ENCODE measurements at places on chromosomes 12 and 14. TPM values are rescaled to one million over a fixed set of nuclear protein-coding genes. Genes with fewer than 3 reads are reported as not detected.
A peak's percentile ranks its signal among the peaks of the same experiment; 100 is the strongest.

- DNase-seq: peak; percentile 79
- peaks cover 38% of the 10 kb centered on the region for H3K36me3 ChIP-seq
- no peaks in the 10 kb centered on the region for H3K27me3 ChIP-seq
- H3K4me1 ChIP-seq: peaks cover 51% of the 10 kb centered on the region
- H3K4me3 ChIP-seq: peak overlapping the region; percentile 54
Observed at GRCh38 chr12:8038659-8039114, 6.2 kb downstream of the FOXJ2 start.

- no peak overlapping the region for H3K4me3 ChIP-seq
- peaks cover 16% of the 10 kb centered on the region for H3K27me3 ChIP-seq
- H3K36me3 ChIP-seq: no peaks in the 10 kb centered on the region
- H3K4me1 ChIP-seq: no peaks in the 10 kb centered on the region
Observed at GRCh38 chr14:96069421-96069820, 30.3 kb downstream of the C14orf132 start.

- no peak for DNase-seq
- no peaks in the 10 kb centered on the region for H3K36me3 ChIP-seq
Observed at GRCh38 chr14:22671622-22672021, 27.5 kb upstream of the OR6J1 start.

DNA sequence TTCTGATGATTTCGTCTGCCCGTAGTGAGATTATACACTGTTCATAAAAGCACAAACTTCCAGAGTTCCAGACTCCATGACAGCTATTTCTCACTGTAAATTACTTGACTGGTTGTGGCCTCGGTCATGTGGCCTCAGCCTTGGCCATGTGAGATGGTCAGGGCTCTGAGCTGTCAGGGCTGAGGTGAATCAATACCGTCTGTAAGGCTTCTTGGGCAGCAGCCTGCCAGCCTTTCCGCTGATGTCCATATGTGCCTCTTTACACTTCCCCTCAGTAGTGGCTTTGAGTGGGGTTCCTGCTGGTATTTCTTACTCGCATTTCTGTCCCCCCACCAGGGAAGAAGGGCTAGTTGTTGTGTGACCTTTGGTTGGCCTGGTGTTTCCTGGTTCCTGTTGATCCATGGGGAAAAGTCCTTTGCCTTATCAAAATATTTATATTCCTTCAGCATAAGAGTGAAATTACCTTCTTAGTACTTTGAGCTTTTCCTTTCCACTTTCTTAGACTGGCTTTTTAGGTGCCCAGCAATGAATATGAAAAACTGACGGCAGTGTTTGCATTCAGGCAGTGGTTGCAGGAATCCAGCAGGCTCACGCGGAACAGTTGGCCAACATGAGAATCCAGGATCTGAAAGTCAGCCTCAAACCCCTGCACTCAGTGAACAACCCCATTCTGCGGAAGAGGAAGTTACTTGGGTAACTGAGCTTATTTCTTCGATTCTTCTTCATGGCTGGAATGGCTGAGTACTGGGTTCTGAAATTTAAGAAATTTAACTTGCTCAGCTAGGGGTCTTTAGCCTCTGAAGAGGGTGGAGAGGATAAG is 46.1 kb downstream of the MAPKAPK5 start:
- no peak overlapping the region for H3K4me3 ChIP-seq
- DNase-seq: no peak
- no peak overlapping the region for H3K27ac ChIP-seq
- H3K36me3 ChIP-seq: peaks cover 73% of the 10 kb centered on the region
- H3K4me1 ChIP-seq: peaks cover 5% of the 10 kb centered on the region
- H3K27me3 ChIP-seq: no peaks in the 10 kb centered on the region

- peak; percentile 38 for DNase-seq
- no peaks in the 10 kb centered on the region for H3K4me1 ChIP-seq
- H3K27ac ChIP-seq: no peak overlapping the region
- no peaks in the 10 kb centered on the region for H3K27me3 ChIP-seq
Observed at GRCh38 chr12:102215992-102216691, 18.5 kb upstream of the PMCH start.

DNA sequence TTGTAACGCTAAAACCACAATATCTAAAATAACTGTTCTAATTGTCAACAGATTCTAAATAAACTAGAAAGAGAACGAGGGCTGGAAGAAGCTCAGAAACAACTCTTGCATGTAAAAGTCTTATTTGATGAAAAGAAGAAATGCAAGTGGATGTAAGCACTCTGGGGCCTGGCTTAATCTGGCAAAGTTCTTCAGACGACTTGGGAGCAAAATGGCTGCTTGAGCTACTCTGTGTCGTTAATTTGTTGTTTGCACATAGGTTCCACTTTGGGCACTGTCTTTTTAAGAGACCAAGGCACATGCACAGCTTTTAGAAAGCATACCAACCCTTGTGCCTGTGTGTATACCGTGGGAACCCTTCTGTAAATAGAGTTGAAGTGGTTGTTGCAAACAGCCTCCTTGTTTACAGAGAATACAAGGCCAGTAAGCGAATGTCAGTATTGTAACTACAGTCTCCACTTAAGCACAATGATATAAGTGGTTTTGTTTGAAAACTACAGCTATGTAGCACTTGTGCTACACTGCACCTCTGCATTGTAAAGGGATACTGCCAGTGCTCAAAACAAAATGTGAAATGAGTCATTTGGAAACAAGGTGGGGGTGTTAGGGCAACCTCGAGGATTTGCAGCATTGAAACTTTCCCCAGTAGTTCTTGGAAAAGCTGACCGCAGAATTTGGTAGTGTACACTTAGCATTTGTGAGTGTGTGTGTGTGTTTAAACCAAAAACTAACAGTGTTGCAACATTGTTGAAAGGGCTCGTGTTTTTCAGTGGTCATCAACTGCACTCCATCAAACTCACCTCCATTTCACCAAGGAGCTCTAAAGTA is 154.3 kb downstream of the CEP83 start:
- H3K4me3 ChIP-seq: no peak overlapping the region
- no peaks in the 10 kb centered on the region for H3K4me1 ChIP-seq
- H3K27ac ChIP-seq: no peak overlapping the region
- peaks cover 39% of the 10 kb centered on the region for H3K36me3 ChIP-seq

DNA sequence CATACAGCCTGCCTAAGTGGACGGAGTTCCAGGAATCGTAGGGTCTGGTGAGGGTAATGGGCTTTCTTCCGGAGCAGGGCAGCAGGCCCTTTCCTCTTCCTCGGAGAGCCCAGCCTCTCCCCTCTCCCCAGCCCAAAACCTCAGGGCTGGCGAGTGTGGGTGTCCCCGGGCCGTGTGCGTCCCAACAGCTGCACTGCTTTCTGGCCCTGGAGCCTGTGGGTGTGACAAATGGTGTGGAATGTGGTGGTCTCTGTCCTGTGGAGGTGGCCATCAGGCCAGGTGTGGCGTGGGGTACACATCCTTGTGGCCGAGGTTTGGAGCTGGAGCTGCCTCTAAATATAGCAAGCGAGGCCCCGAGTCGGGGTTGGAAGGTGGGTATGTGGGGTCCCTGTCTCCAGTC is 8.5 kb downstream of the ORAI1 start:
- peaks cover under 1% of the 10 kb centered on the region for H3K4me1 ChIP-seq
- peaks cover 5% of the 10 kb centered on the region for H3K36me3 ChIP-seq
- no peak overlapping the region for H3K4me3 ChIP-seq

DNA sequence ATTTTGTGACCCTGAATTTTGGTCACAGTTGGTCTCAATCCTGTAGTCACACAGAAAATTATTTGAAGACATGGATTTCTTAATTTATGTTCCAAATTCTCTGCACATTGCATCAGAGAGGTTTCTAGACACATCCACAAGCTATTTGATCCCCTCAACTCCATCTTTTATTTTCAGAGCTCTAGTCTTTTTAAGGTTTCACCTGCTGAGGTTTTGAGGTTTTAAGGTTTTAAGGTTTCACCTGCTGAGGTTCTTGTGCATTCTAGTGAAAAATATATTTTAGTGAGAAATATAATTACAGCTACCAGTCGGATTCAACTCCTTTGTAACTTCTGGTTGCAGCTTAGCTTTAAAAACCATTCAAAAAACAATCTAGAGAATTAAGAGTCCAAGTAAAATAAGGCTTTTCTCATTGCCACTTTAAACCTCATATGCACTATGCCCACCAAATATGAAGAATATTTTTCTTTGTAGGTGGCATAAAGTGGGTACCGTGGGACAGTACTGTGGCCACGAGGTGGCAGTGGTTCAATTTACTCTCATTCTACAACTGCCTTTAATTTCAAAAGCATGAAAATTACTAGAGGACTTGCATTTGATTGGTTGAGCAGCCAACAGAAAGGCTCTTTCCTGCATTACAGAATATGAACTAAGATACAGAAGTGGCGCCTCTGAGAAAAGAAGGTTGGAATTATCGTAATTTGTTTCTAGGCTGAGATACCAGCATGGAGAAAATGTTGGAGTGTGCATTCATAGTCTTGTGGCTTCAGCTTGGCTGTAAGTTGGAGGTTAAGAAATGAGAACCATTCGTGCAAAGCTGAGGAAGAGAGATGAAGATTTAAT is 366.5 kb upstream of the OR4E1 start:
- H3K4me1 ChIP-seq: no peaks in the 10 kb centered on the region
- no peak overlapping the region for H3K27ac ChIP-seq
- peak; percentile 27 for DNase-seq
- no peak overlapping the region for H3K4me3 ChIP-seq
- H3K27me3 ChIP-seq: peaks cover 88% of the 10 kb centered on the region

GRCh38 chr12:70663838-70664237 is 26.6 kb upstream of the PTPRB start:
- no peaks in the 10 kb centered on the region for H3K36me3 ChIP-seq
- no peak for DNase-seq
- H3K4me3 ChIP-seq: no peak overlapping the region
- H3K27me3 ChIP-seq: no peaks in the 10 kb centered on the region

DNA sequence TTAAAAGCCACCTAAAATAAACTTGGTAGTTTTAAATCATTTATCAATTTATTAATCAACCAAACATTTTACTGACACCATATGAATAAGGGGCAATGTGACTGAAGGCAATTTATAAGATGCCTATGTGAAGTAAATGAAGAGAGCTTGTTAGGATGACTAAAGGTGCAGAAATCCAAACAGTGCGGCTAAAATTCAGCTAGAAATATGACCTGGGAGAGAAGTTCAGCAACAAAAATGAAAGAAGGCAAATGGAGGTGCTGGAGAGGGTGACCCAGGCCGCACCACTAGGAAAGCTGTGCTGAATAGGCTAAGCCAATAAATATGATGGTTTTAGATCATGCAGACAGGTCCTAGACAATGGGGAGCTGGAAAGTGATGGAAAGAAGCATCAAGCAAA is 403.7 kb downstream of the BTG1 start:
- no peak overlapping the region for H3K27ac ChIP-seq
- H3K36me3 ChIP-seq: no peaks in the 10 kb centered on the region
- no peaks in the 10 kb centered on the region for H3K4me1 ChIP-seq
- no peak for DNase-seq

DNA sequence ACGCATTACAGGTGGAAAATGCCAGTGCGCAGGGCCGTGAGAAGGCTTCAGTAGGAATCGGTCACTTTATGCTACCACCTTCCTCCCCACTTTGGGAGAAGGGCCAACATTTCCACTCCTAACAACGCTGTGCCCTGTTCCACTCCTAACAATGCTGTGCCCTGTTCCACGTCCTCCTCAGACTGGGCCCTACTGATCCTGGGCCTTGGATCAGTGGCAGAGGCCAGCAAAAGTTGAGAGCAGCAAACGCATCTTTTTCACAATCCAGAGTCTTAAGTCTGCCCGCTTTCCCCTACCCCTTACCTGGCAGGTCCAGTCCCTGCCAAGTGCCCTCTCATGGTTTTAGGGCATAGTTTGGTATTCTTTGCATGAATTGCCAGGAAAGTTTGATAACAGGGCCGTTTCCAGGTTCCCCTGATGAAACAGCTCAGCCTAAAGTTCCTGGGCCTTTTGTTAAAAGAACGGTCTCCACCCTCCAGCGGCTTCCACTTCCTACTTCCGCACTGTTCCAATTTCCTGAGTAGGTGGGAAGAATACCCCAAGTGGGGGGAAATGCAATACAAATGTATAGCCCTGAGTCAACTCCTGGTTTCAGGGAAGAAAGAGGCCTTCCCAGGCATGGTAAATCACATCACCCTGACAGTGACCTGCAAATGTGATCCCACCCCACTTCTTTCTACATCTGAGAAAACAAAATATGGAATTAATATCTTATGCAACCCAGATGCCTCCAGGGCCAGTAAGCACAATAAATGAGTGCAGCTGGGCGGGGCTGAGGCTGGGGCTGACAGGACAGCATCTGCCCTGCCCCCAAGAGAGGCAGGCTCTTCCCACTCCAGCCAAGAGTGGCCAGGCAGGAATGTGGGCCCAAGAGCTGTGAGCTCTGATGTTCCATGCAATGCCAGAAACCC is 15.0 kb downstream of the KCTD10 start:
- H3K4me1 ChIP-seq: peaks cover 52% of the 10 kb centered on the region
- H3K4me3 ChIP-seq: peak overlapping the region; percentile 41
- H3K36me3 ChIP-seq: peaks cover 59% of the 10 kb centered on the region
- DNase-seq: peak; percentile 94
- H3K27ac ChIP-seq: peak overlapping the region; percentile 97
- no peaks in the 10 kb centered on the region for H3K27me3 ChIP-seq

The DAZAP2 gene
- 93.2 TPM for total RNA-seq

The NR1H4 gene
- not detected for total RNA-seq

The PLA2G1B gene
- not detected for total RNA-seq

The KRT83 gene
- total RNA-seq: 14.5 TPM

The ASPG gene
- 0.05 TPM for total RNA-seq

The OLR1 gene
- 0.25 TPM for total RNA-seq
